ENCODE measurements at places on chromosomes 2 and 18.

- DNase-seq, result no peak
These were observed 328.3 kb downstream of the EPHA4 start for GRCh38 chr2:221243771-221244170.

- DNase-seq, result no peak
These were observed 259.4 kb downstream of the ANAPC1 start for GRCh38 chr2:111624411-111625156.

GRCh38 chr18:12374401-12374800 is 2.6 kb downstream of the AFG3L2 start:
- no peak for DNase-seq

- DNase-seq, result no peak
These were observed 23.5 kb downstream of the ITSN2 start for GRCh38 chr2:24336811-24337210.

DNA sequence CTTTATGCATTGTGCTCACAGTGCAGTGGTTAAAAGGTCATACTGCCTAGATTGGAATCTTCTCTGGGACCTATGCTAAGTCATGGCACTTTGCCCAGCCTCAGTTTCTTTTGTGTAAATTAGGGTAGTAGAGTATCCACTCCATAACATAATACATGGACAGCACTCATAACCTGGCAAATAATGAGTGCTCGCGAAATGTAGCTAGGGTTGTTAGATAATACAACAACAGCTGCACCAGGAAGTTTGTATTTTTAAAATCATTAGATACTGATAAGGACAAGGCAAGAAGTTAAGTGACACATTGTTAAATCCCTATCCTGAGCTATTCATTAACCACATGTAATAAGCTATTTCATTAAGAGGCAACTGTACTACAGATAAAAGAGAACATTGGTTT is 13.8 kb upstream of the PLA2R1 start:
- DNase-seq, result no peak

GRCh38 chr2:203909261-203909967 is 27.1 kb upstream of the ICOS start:
- no peak for DNase-seq

DNA sequence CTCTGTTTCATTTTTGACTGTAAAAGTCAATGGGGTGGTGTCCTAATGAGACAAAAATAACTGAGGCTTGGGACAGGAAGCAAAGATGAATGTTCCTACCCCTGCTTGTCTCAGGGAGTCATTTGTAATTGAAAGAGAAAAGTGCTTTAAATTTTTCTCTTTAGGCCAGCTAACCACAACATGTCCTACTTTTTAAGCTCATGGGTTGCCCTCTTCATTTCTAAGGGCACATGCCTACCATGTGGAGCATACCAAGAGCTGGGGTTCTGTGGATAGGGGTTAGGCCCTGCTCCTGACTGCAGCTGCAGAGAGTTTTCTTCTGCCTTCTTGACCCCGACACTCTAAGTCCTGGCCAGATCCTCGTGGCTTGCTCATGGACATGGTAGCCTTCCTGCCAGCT is 96.8 kb upstream of the ARL4C start:
- DNase-seq, result no peak

GRCh38 chr2:193566276-193566675 is 1371.5 kb upstream of the TMEFF2 start:
- no peak for DNase-seq

DNA sequence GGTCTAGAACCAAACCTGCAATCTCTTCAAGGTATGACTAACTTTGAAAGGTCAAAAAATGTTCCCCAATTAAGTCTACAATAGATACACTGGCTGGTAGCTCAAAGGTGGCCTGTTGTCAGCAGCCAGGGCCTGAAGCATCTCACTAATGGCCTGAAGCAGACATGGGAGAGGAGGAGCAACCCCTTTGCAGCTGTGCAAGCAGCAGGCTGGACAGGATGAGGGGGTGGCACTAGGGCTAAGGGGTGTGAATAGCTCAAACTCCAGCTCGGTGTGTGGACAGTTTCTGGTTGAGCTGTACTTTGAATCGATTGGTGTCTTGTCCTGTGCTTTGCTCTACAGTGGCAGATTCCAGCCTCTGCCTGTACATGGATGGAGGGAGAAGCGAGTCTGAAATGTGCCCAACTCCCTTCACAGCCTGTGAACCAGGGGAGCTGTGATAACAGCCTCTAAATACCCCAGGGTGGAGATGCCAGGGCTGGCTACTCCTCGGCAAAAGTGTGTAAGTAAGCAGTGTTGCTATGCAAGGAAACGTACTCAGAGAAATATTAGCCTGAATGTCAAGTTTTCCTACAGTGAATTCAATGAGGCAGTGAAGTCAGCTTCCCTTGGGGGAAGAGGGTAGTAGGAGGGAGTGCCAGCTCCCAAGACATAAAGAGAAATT is 34.7 kb upstream of the DTNB start:
- no peak for DNase-seq

DNA sequence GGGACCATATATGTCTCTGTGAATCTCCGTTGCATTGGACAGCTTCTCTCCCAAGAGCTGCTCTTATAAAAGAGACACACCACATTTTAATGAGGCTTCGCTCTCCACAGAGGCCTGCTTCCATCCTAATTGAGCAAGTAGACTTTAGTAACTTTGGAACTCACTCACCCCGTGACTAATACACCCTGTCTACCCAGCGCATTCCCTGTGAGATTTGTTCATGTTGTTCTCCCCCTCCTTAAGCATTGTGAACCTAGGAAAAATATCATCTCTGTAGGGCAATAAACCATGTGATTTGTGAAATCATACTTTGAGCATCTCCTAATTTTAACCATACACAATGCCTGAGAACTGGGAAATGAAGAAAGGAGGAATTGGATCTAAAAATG is 56.9 kb downstream of the MCFD2 start:
- DNase-seq, result no peak

- no peak for DNase-seq
These were observed 71.2 kb upstream of the CREB1 start for GRCh38 chr2:207458582-207458981.

DNA sequence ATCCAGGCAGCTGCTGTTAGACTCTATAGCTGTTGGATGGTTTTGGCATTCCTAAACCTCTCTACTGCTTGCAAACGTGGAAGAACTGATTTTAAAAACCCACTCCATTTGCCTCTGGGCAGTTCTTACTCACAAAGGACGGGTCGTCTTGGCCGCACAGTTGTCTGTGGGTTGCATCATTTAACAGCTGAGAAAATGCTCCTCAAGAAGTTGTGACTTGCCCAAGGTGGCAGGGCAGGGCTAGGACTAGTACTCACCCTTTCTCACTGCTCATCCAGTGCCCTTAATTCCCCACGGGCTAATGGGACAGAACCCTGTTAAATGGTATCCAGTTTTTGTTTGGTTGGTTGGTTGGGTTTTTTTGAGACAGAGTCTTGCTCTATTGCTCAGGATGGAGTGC is 997 bp upstream of the DRC1 start:
- DNase-seq, result no peak

GRCh38 chr18:23200756-23201155 is 65.5 kb downstream of the CABLES1 start:
- no peak for DNase-seq

GRCh38 chr2:164964700-164965099 is 9.4 kb upstream of the SLC38A11 start:
- DNase-seq, result no peak

DNA sequence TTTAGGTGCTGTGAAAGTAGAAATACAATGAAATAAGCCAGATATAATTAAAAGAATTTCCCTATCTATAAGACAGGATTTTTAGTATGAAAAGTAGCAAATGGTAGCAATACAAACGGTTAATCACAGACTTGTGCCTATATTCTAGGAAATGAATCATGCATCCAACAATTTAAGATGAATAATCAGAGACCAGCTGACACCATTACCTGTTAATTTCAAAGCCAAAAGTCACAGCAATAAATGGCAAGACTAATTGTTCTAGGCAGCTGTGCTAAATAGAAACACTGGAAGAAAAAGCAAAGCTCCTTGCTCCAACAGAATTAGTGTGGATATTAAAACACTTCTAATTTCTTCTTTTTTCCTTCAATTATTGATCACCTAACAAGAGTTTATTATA is 35.1 kb upstream of the MPP4 start:
- no peak for DNase-seq

DNA sequence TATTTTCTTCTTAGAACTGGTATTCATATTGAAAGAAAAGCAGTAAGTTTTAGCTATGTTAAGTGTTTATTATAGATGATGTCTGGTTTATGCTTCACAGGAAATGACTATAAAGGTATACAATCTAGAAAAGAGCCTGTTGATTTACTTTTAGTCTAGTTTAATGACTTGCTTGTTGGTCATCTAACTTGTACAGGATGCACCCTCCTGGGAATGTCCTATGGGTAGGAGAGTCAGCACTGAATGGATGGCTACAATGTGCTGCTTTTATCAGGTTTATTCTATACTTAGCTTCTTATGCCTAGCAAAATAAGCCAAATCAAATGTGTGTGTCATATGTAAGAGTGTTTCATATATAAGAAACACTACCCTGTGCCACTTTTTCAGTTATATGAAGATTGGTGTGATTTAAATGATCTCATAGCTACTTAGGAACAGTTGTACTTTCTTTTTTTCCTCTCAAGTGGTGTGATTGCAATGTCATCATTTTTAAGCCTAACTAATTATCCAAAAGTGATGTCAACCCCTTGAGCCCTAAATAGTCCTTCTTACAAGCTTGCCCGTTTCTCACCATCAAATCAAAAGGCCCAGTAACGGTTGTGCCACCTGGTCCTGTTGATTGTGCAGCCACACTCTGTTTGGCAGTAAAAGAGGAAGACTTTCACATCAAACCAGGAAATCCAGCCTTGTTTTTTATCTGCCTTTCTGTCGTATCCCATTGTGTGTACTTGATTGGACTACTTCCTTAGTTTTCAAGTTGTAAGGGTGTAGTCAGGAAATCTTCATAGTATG is 176.0 kb downstream of the DIS3L2 start:
- no peak for DNase-seq

DNA sequence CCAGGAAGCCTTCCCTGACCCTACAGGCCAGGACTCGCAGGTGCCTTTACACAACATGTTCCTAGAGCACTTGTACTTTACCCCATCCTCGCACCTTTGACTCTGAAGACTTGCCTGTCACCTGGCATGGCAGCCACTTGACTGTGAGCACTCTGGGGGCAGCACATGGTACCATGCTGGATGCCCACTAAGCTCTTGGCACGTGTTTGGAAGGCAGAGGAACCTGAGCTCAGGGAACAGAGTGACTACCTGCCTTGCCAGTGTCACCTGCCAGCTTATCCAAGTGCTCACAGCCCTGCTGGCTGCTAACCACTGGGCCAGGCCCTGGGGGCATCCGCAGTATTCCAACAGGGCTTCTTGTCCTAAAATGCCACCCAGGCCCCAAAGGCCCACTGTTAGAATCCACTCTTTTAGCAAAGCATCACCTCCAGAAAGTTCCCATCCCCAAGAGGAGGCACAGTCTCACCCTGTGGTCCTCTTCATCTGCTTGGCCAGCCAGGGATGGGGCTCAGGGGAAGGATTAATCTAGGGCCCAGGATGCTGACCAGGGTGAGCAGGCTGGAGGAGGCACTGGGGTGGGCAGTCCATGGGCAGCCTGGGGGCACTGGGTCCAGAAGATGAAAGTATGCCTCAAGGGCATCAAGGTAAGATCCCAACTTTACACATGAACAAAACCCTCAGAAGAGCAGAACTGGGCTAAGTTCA is 57.0 kb downstream of the ZBTB7C start:
- no peak for DNase-seq

- no peak for DNase-seq
These were observed 88.2 kb downstream of the PKP4 start for GRCh38 chr2:158544998-158545397.

DNA sequence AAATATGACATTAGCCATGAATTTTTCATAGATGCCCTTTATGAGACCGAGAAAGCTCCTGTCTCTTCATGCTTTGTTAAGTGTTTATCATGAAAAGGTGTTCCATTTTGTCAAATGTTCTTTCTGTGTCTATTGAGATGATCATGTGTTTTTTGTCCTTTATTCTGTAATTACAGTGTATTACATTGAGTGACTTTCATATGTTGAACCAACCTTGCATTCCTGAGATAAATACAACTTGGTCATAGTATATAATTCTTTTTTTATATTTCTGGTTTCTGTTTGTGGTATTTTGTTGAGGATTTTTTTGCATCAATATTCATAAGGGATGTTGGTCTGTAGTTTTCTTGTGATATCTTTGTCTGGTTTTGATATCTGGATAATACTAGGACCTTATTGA is 52.9 kb upstream of the HPCAL1 start:
- no peak for DNase-seq

DNA sequence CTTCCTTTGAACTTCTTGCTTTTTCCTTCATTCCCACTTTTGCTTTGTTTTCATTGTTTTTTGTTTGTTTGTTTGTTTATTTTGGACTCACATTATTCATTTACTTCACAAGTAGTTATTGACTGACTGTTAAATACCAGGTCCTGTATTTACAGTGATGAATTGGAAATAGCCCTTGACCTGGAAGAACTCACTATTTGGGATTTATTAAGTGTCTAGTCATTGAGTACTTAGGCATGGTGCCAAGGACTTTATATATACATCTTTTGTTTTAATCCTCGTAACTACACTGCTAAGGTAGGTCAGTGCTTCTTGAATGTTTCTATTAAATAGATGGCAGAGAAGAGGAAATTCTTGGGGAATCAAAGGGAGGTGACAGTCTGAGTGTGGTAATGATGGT is 11.1 kb downstream of the SPOPL start:
- no peak for DNase-seq

- no peak for DNase-seq
These were observed 77.5 kb downstream of the COLEC12 start for GRCh38 chr18:422966-423365.

DNA sequence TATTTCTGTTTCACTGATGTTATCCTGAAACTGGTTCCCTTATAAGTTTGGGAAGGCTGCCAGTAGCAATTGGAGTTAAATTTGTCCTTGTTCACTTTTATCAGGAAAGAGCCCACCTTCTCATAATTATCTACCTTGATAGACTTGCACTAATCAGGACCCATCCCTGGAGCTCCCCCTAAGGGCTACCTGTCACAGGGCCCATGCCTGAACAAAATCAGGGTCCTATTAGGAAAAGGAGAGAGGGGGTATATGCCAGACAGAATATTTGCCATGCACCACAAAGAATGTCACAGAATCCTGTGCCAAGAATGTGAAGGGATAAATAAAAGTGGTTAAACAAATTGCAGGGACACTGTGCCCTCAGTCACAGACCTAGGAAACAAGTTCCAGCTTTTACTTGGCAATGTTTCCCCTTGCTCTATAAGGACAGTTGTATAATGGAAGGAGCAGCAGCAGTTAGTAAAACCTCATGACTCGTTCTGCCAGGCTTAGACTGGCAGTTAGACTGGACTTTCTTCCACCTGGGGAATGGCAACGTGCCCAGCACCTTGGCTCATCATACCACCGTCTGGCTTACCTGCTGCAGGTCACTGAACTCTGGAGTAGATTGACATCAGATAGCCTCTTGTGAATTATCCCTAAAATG is 32.3 kb upstream of the VWC2L start:
- DNase-seq, result no peak

DNA sequence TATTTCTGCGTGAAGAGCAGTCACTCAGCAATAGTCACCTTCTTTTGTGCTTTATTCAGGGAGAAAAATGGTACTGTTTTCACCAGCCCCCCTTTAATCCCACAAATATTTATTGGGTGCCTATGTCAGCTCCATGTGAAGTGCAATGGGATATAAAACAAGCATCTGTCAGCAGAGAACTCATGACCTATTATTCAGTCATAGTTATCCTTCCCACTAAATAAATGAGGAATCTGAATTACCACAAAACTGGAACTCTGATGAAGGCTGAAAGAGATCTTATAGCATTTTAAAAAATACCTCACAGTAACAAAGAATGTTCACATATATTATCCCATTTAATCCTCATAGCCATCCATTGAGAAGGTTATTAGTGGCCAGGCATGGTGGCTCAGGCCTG is 45.8 kb downstream of the DHX57 start:
- no peak for DNase-seq

- DNase-seq, result no peak
These were observed 52.0 kb upstream of the COL3A1 start for GRCh38 chr2:188922191-188922590.
